ENCODE measurements at places on chromosomes 11 and 22.

GRCh38 chr11:35750981-35751663 is 88.5 kb downstream of the TRIM44 start:
- DNase-seq = no peak

GRCh38 chr22:24291515-24292201 is 21.0 kb downstream of the SPECC1L start:
- no peak for DNase-seq

DNA sequence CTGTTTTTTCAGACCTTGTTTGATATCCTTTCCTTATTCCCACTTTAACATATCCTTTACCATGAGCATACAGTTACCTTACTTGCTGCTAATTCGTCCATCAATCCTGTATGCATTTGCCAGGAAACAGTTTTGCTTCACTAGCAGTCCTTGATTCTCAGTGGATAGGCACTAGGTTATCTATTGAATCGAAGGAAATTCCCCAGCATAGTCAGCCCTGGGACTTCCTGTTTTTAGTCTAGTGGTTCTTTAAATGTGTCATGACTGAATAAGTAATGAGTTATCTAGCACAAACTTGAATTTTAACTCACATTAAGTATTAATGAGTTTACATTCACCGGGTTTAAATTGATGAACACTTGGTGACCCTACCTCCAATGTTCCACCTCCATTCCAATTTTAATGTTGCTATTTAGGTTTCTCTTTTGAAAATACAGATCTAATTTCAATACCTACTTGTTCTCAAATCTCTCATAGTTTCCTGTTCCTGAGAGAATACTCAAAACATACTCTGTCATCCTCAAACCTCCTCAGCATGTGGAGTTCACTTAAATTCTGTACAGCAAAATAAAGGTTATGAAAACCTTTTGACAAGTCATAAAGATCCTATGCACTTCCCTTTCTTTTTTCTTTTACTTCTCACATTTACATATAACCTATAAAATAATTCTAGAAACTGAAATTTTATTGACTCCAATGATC is 1375.1 kb upstream of the TENM4 start:
- no peak for DNase-seq

GRCh38 chr11:17443423-17443822 is 33.2 kb downstream of the ABCC8 start:
- no peak for DNase-seq

DNA sequence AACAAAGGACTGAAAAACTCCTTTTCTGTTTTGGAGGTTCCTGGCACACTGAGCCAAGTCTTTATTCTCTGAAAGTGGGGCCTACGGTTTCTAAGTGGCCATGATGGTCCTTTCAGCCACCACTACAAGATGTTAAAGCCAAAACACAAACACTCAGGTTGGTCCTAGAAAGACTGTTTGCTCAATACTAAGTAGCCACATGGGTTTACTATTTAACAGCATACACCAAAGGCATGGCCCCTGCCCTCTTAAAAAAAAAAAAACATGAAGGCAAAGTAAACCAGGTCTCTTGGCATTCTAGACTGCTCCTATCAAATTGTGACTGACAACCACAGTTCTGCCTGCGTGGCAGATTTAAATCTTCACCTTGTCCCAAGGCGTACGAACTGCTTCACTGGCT is 123.6 kb upstream of the BID start:
- DNase-seq = no peak

DNA sequence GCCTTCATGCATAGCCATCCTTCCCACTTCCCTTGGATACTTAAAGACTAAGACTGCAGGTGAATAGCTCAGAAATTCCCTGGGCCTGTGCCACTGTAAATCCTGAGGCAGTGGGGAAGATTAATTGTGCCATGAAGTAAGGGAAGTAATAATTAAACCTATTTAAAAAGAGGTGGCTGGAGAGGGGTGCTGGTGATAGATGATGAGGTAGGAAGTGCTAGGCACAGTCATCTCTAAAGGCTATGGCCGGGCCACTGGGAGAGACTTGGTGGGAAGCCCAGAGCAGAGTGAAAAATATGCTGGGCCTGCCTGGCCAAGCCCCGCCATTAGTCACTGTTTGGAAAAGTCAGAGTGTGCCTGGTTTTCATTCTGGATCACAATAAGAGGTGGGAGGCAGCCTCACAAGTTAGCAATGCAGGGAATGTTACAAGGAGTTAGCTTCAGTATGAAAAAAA is 197.2 kb upstream of the PITPNB start:
- DNase-seq = no peak

DNA sequence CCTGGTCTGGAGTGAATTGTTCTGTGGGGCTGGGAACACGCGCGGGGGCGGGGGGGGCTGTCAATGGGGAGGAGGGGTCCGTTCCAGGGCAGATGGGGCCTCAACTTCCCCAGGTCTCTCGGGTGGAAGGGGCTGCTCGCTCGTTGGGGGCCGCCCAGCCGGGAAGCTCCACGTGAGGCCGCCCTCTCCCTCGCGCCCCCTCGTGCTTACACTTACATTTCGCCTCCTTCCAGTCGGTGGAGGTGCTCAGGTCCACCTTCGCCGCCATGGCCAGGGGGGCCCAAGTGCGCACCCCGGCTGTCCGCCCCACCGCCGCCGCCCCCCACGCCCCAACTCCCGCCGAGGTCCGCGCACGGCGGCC is 452 bp downstream of the MACROD1 start:
- DNase-seq = no peak

DNA sequence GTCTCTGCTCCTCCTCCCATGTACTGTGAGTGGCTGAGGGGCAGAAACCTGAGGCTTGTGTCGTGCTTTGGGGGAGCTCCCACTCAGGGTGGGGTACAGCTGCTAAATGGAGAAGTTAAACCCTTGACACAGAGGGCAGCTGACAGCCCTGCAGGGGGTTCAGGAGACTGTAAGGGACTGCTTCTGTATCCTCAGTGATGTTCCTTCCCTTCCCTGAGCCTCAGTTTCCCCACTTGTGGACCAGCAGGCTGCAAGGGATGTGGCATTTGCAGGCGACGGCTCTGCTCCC is 15.6 kb downstream of the SYNGR1 start:
- DNase-seq = no peak

- DNase-seq = no peak
Measured at GRCh38 chr11:72924568-72925190, 110.5 kb downstream of the ATG16L2 start.

- no peak for DNase-seq
Measured at GRCh38 chr11:90842681-90843080, 619.8 kb upstream of the CHORDC1 start.

DNA sequence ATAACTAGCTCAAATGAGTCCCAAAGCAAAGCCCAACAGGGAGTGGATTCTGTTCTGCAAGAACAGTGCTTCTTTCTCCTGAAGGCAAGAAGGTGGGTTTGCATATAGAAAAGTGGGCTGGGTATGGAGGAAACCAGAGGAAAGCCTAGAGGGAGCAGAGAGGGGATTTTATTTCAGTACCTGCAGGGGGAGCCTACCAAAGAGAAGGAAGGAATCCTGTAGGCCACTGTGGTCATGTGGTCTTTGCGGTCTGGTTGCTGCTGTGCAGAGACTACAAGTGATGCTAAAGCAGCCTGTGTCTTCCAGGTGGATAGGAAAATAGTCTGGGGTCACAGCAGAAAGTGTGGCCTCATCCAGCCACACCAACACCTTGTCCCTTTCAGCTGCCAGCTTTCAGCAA is 33.2 kb upstream of the ZBTB16 start:
- no peak for DNase-seq

DNA sequence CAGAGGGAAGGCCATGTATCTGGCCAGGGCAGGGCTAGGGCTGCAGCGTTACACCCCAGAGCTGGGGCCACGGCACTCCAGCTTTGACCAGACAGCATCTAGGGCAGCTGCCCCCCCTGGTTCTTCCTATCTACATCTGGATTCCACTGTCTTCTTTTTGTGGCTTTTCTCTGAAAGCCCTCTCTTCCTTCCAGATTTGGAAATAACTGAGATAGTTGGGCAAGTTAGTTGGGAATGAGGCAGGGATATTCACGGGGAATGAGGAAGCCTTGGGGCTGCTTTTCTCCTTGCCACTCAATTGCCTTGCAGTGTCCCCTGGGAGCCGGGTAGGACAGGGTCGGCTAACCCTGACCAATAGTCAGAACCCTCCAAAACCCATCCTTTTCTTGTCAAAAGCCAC is 26.8 kb downstream of the CLMP start:
- no peak for DNase-seq

DNA sequence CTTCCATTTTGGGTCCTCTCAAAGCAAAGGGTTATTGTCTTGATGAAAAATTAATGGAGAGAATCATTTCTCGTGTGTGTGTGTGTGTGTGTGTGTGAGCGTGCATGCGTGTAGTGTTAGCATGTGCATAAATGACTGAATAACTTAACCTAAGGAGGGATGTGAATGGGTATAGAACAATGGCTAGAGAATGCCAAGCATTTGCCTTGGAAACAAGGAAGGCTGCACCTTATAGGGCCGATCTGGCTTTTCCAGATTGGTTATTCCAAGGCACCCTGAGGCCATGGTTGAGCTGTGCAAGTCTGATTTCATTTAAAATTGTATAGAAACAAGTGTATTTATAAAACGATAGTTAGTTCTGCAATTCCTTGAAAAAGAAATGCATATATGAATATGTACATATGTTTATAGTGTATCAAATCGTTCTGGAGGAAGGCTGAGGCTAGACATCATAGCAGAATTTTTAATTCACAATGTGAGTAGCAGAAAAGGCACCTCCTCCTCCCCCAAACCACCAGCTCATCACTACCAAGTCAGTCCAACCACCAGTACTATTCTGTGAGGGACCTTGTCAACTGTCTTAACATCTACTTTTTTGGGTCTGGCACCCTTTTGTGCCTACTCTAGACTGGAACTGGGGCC is 322.7 kb upstream of the ISX start:
- DNase-seq = no peak
